ENCODE measurements at places on chromosomes 2 and 18. TPM values are rescaled to one million over a fixed set of nuclear protein-coding genes. Genes with fewer than 3 reads are reported as not detected.

Gene CKAP2L
- 19.9 TPM for total RNA-seq

Gene MYCN
- total RNA-seq, result not detected

Gene SESTD1
- 5.6 TPM for total RNA-seq

Gene MEP1B
- not detected for total RNA-seq

Gene TXNL4A
- 176 TPM for total RNA-seq

Gene SIX2
- 5.2 TPM for total RNA-seq
